ENCODE measurements at places on chromosomes 6 and 20. TPM values are rescaled to one million over a fixed set of nuclear protein-coding genes. Genes with fewer than 3 reads are reported as not detected.
A peak's percentile ranks its signal among the peaks of the same experiment; 100 is the strongest.

DNA sequence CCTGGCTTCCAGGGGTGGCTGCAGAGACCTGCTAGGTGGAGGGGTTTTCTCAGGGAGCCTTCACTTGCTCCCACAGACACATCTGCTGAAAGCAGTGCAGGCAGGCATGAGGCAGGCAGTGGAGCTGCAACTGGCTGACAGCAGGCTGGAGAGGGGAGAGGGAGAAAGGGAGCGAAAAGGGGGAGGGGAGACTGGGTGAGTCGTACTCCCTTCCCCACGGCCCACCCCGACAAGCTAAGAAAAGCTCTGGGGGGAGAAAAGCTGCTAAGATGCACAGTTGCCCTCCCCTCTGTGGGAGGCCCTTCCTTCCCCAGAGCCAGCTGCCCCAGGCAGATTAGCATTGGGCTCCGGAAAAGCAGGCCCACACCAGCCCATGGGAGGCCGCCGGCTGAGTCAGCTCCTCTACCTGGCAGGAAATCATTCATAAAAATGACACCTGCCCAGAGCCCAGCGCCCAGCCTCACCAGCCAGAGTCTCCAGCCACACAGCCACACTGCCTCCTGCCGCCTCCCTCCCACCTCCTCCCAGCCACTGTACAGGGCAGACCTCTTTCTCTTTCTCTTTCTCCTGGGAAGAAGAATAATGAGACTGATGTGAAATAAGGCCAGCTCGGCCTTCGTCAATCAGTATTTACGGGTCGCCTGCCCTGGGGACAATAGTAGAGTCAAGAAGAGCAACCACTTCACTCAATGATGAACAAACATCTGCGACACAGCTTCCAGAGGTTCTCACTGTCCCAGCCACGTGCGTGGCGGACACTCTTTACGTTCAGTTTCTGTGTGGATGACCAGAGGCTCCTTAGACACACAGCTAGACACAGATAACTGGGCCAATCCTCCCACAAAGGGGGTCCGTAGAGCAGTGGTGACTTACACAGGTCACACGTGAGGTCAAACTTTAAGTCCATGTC lies 7.7 kb upstream of the C20orf203 start:
- peak; percentile 21 for DNase-seq

DNA sequence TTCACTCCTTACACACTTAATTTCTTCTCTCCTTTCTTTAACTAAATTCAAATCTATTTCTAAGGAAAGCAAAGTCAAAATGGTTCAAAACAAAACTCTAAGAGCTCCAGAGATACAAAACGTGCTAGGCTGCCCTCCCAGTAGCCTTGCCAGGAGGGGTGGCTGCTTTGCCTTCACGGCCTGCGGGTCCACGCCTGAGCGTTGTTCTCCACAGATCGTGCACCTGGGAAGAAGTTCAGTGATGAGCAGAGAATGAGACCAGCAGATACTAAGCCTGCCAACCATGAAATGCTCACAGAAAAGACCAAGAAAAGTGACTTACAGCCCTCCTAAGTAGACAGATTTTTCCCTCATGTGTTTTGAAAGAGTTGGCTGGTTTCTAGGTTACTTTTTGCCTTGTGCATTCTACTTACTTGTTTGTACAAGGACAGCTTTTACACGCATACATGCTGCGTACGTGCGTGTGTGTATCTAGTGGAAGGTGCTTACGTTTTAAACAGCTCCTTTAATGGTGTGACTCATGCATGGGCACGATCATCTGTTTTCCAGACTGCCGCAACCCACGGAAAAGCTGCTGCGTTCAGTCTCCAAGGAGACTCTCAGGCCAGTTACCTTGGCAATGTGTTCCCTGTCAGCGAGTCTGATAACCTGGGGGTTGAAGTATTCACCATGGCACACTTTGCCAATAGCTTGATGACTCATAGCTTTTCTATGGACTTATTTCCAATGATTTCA lies 32.4 kb upstream of the PBOV1 start:
- DNase-seq = no peak

GRCh38 chr6:55584654-55585354 lies 5.8 kb upstream of the HMGCLL1 start:
- DNase-seq = no peak

- no peak for DNase-seq
Observed at GRCh38 chr20:32035426-32035779, 16.6 kb upstream of the HCK start.

The SAMD3 gene
- 413 TPM for total RNA-seq

The GSTA3 gene
- total RNA-seq = not detected

The CPNE5 gene
- total RNA-seq = 1.2 TPM

Measured in natural killer cell (primary cell).